ENCODE measurements at places on chromosomes 3 and 15.

GRCh38 chr15:93779341-93779740 is 452.0 kb upstream of the MCTP2 start:
- DNase-seq, result no peak

DNA sequence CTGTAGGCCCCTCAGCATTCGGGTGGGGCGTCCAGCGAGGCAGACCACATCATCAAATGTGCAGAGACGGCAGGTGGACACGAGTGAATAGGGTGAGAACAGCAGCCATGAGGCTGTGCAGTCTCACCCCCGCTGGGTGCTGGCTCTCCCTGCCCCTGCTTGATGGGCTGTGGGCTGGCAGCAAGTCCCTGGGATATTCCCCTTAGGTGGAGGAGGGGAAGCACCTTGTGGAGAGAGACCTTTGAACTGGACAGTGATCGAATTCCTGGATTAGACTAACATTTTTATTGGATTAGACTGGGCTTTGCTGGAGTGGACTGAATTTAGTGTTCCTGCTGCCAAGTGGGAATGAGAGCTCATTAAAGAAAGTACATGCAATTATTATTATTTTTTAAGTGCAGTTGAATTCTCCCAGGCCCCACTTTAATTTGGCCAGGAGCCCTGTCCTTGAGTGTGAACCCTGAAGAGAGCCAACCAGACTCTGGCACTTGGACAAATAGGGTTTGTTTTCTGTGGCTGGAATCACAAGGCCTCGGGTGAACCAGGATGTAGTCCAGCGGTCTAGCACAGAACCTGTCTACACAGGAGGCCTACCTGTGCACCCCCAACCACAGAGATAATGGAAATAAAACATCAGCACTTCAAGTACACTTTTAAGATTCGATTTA is 193.1 kb downstream of the ABHD5 start:
- DNase-seq, result no peak

DNA sequence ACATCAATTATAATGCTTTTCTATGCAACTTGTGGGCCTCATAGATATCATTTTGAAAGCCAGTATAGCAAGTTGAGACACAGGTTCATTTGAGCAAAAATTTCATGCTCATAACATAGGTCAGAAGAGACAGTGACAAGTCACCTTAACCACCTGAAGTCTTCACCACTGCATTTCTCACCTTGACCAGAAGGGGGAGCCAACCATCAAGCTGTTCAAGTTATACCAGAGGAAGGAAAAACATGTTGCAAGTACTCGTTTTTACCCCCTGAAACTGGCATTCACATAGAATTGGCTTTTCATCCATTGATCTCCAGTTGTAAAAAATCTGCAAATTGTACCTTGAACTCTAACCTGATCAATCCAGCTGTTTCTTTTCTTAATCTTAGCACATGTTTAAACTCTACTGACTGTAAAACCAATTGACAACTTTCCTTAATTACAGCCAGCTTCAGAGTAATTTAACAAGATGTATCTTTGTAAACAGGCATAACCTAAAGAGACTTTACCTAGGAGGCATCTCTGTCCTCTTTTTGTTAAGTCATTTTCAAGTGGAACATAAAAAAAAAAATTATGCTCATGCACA is 1.4 kb downstream of the LMOD3 start:
- DNase-seq, result peak; percentile 71

GRCh38 chr3:49826016-49826415 is 12.3 kb upstream of the UBA7 start:
- no peak for DNase-seq

DNA sequence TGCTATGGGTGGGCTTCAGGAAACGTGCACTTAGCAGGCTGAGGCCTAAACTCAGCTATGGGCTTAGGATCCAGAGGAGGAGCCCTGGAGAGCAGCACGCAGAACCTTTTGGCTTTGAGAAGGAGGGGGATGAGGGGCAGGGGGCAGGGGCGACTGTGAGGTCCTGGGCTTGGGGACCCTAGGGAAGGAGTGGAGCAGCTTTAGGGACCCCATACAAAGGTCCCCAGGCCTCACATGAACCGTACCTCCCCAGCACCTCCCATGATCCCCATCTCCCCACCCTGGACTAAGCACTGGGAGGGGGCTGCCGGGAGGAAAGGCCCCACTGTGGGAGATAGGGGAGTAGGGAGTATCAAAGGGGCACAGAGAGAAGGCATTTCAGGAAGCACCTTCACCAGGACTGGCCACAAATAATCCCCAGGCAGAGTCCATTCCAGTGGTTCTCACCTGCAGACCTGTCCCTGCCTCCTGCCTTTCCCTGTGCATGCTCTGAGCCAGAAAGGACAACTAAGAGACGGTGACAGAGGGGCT is 62.0 kb upstream of the KLF13 start:
- no peak for DNase-seq

GRCh38 chr3:59783468-59783988 is 733.7 kb upstream of the CFAP20DC start:
- no peak for DNase-seq

DNA sequence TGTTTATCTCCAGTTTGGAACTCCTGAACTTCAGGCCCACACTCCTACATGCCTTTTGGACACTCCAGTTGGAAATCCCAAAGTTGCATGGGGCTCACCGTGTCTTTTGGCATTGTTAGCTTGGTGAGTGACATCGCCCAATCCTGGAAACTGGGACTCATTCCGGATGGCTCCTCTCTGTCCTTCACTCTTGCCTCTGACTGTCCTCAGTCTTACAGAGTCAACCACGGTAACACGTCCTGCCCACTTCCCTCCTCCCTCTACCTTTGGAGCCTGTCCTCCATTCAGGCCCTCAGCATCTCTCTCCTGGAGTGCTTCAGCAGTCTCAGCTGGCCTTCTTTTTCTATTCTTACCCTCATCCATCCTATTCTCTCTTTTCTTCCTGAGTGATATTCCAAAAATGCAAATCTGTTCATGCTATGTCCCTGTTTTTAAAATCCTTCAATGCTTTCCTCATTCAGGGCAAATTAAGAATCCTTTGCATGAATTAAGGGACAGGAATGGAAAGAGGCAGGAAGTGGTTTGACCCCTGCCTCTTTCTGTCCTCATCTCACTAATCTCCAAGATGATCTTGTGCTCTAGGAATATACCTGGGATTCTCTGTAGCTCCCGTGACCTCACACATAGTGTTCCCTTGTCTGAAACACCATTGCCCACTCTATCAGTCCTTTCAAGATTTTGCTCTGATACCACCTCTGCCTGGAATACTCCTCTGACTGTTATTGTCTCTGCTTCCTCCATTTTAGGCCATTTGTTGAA is 42.5 kb downstream of the LPP start:
- DNase-seq, result no peak

All from stimulated activated CD8-positive, alpha-beta memory T cell treated with anti-CD3 and anti-CD28 coated beads, Interleukin-4, amount 100 ng/mL, for 1 hour (primary cell).